ENCODE measurements at places on chromosomes 1 and 21.

- DNase-seq: no peak
These were observed 72.8 kb downstream of the SELENOF start for GRCh38 chr1:86841116-86841515.

GRCh38 chr1:224061436-224061835 is 52.5 kb upstream of the FBXO28 start:
- no peak for DNase-seq

DNA sequence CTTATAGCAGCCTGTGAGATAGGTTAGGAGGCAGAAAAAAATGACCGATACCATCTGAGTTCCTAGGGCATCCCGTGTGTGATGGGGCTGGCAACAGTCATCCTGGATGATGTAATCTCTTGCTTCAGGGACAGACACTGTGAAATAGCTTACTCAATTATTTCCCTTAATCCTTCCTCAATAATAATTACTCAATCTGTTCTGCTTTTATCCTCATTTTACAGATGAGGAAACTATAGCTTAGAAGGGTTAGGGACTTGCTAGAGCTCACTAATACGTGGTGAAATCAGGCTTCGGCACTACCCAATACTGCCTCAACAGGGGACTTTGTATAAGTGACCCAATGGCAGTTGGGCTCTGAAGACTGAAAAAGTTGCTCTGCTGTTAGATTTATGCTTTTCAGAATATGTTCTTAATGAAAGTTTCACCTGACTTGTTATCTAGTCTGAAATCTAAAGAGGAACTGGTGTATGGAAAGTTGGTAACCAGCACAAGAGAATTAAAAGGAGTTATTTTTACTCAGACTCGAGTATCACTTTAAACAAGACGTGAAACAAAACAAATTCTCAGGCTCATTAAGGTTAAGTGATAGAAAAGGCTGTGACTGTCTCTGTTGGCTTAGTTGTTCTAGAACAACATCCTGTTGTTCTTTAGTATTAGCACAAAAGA is 14.4 kb downstream of the CD55 start:
- DNase-seq: no peak

- DNase-seq: no peak
These were observed 30.7 kb downstream of the KYAT3 start for GRCh38 chr1:88961647-88962275.

GRCh38 chr1:233883671-233884070 is 20.8 kb upstream of the SLC35F3 start:
- no peak for DNase-seq

DNA sequence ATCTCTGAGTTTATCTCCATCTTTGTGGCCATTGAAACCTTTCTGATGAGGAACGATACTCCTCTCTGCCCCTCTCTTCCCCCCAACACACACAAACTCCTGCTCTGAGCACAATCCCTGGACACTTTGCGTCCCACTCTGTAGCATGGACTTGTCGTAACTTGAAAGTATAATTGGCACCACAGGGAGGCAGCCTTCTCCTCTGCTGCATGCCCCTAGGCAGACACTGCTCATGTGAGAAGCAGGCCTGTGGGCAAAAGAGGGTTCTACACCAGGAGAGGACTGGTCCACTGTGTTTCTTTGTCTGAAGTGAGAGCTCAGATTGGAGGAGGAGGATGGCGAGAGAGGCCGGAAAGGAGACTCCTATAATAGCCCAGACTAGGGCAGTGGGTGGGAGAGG is 3.8 kb upstream of the PARS2 start:
- DNase-seq: no peak

DNA sequence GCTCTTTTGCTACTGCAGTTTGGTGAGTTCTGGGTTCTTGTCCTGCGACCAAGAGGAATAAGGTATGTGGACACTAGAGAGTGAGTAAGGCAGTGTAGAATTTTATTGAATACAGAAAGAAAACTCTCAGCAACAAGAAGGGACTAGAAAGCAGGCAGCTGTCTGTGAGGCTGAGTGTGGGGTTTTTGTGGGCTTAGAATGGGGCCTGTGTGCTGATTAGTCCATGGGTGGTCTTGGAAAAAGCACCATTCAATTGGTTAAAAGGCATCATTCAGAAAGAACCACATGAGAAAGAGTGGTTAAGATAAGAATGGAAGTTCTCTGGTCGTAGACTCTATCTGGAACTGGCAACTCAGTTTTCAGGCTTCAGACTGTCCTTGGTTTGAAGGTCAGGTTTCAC is 298.8 kb downstream of the TGFB2 start:
- DNase-seq: no peak

DNA sequence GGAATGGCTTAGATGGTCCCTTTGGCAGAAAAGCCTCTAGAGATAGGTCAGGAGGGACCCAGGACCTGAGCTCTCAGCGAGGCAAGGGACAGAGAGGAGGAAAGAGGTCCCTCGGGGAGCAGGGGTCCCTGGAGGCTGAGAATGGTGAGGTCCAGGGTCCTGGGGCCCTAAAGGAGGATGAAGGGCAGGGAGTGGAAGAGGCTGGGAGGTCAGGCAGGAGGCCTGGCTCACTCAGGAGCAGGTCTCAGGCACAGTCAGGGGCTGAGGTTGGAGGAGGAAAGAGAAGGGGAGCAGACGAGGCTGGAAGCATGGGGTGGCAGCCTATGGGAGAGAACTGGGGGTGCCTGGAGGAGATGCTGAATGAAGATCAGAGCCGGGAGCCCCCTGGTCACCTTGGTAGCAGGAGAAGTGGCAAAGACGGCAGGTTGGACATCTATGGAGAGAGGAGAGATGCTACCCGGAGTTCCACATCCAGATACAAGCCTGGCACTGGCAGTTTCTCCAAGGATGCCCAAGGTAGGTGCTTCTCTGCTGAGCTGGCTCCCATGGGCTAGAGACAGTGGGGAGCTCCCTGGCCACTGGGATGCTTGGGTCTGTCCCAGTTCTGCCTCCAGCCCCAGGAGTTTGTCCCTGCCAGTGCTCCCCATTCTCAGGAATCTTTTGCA is 22.6 kb downstream of the IGFN1 start:
- no peak for DNase-seq

DNA sequence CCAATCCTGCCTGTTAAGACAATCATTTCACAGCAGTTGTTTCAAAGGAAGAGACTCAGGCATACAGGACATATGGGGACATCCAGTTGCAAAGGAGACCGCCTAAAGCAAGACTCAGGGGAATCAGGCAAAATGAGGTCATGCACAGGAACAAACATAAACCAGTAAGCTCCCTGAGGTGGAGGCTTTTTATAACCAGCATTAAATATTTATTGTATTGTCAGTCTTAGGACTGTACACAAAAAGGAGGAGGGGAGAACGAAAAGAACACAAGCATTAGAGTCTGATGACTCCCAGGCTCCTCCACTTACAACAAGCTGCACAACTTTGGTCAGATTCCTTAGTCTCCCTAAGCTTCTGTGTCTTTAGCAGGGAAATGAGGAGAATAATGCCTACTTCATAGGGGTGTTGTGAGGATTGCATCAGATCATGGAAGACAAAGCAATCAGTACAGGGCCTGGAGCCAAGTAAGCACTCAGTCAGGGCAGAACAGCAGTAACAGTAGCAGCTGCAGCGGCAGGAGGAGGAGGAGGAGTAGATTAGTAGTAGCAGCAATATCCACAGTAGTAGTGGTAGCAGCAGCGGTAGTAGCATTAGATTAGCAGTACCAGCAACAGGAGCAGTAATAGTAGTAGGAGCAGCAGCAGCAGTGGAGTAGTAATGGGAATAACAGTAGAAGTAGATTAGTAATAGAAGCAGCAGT is 54.2 kb upstream of the SPATA6 start:
- no peak for DNase-seq
